ENCODE measurements at places on chromosomes 3 and 15.

DNA sequence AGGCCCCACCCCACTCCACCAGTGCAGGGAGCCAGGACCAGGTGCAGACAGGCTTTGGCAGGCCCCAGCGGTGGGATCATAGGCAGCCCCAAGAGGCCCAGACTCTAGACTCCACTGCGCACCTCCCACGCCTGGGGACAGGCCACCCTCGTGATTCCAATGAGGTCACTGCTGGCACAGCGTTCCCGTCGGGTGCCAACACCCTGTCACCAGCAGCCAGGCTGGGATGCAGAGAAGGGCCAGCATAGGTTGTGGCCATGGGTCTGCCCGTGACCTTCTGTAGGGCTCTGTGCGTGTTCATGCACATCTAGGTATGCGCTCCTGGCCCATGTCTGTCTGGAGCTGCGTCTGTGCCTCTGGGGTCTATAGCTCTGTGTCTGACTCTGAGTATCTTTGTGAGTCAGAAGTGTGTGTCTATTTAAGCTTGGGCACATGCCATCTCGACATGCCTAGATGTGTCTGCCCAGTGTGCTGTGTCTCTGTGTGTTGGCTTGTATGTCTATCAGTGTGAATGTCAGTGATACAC, 13.0 kb downstream of the VIPR1 start:
- no peak for DNase-seq

- DNase-seq, result no peak
Observed at GRCh38 chr3:182246870-182247269, 535.1 kb downstream of the SOX2 start.

DNA sequence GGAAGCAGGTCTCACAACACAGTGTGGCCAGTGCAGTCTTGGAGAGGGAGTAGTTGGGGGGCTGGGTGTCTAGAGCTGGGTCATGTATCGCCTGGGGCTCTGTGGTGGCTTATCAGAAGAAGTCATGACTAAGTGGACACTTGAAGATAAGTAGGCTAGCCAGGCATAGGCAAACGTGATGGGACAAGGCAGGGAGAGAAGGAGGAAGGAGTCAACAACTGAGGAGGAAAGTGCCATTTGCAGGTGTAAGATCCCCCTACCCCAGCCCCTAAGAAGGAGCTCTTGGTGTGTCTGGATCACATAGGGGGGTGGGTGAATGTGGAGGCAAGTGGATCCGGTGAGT, 352.3 kb downstream of the LRTM1 start:
- no peak for DNase-seq

GRCh38 chr3:196621611-196622010, 17.9 kb upstream of the NRROS start:
- DNase-seq, result no peak
